ENCODE measurements at places on chromosomes 4 and X. TPM values are rescaled to one million over a fixed set of nuclear protein-coding genes. Genes with fewer than 3 reads are reported as not detected.

GRCh38 chr4:182022909-182023308, 220.3 kb upstream of the TENM3 start:
- DNase-seq = no peak

DNA sequence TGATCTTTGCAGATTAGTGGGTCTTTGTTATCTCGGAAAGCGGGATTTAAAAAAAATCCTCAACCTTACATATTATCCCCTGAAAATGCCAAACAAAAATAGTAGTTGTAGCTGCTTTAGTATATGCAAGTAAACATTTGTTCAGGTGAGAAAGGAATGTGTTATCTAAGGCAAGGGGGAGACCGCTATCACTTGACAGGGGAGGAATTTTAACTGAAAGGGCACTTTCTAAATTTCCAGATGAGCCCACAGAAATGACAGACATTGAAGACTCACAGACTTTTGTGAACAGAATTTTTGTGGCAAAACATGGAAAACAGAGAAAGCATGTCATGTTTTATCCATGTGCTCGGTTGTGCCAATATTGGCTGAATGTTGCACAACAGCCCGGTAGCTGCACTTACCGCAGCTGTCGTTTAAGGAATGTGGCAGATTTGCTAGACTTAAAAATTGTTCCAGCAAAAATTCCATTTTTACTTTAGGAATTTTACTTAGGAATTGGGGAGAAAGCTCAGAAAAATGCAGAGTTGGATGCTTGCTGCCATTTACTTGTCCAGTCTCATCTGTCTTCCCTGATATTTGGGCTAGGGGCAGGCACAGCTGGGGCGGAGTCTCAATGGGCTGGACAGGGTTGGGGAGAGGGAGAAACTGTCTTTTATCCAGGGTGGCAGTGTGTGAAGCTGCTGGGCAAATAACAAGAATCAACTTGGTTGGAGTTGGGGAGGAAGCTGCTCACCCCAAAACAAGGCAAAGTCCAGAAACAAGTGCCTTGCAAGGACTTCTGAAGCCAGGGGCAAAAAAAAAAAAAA, 94.6 kb upstream of the RPS6KA3 start:
- no peak for DNase-seq

DNA sequence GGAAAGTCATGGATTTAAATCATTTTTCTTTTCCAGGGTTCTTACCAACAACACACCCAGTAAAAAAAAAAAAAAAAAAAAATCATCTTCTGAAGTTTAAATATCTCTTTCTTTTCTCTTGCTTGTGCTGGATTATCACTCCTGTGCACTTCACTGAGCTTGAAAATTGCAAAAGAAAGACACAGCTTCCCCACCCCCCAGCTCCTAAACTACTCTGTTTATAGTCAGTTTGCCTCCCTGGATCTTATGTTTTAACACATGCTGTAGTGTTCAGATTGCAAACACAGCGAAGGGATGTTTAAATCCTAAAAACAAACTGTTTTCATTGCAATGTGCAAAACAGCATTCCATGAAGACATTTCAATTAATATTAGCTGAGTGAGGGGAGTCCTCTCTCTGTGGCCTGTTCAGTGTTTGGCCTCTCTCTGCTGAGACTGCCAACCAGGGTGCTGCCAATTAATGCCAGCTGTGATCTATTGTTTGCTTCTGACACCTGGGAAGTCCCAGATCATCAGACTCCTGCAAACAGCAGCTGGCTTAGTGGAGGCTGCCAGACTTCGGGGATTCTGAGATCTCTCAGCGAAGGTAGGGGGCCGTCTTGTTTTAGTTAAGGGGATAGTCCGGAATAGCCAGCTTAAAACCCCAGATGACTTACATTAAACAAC, 171.1 kb upstream of the PITX2 start:
- no peak for DNase-seq

DNA sequence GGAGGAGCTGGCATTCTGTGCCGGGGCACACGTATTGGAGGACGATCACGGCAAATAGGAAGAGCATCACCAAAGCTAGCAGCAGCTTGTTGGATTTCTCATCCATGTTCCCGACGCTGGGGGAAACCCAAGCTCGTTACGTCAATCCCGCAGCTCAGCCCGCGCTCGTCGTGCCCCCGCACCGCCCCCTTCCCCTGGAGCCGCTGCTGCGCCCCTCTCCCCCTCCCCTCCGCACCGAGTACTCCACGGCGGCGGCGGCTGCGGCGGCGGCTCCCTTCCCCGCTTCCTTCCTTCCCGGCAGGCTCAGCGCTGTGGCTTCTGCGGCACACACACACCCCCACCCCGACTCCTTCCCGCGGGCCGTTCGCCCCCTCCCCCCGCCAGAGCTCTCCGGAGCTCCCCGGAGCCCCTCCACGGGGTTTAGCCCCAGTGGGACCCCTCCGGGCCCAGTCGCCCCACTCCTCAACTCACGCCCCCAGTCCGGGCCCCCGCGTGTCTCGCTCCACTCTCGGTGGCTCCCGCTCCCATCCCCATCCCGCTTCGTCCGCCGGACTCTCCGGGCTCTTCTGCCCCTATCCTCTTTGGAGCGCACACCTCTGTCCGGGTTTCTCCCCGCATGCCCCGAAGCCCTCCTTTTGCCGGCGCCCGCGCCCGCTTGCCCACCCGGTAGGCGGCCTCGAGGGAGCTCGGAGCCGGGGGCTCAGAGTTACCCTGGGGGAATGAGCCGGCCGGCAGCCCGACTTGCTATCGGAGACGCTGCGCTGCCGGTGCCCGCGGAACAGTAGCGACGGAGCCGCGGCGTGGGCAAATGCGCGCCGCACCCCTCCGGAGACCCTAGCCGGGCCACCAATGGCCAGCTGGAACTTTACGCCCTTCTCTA, 978 bp downstream of the HS6ST2 start:
- DNase-seq = no peak

Gene LDOC1
- total RNA-seq = 1.3 TPM

DNA sequence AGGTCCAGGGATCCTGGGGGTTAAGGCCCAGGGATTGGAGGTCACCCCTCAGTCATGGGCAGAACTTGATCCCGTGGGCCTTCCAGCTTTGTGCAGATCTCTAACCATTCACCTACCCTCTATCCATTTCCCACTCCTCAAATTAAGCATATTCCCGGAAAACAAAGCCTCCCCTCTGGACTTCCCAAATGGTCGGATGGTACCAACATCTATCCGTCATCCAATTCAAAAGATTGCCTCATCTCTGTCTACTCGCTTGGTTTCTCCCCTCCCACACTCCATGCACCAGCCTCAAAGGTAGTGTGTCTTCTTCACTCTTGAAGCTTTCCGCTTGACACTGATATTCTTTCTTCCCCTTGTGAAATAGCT, 473 bp upstream of the BCLAF3 start:
- no peak for DNase-seq

Gene ATP5ME
- 213 TPM for total RNA-seq

DNA sequence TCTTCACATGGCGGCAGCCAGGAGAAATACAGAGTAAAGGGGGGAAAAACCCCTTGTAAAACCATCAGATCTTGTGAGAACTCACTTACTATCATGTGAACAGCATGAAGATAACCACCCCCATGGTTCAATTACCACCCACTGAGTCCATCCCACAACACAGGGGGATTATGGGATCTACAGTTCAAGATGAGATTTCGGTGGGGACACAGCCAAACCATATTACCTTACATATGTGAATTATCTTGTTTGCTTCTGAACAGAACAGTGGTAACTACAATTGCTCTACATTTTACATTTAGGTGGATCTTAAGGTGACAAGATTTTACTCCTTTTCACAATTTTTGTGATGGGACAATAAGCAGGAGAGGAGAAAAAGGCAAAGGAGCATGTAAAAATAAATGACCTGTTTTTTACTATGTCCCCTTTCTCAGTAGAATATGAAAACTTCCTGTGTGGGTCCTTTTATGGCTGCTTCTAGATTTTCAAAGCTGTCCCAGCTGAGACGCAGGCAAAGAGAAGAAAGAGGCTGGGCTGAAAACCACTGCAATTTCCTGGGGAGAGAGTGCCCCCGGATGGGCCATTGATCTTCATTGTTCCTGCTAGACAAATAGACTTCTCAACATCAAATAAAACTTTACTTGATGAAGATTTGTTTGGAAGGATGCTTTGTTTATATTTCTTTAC, 45.9 kb upstream of the PGM2 start:
- DNase-seq = peak; percentile 68

- DNase-seq = no peak
Observed at GRCh38 chrX:150757371-150757770, 64.2 kb downstream of the MTMR1 start.
